Cerebellar nuclear complex (tissue), 1 donor: ENCODE measurements at places on chromosomes 13 and 19.
A peak's percentile ranks its signal among the peaks of the same experiment; 100 is the strongest.

DNA sequence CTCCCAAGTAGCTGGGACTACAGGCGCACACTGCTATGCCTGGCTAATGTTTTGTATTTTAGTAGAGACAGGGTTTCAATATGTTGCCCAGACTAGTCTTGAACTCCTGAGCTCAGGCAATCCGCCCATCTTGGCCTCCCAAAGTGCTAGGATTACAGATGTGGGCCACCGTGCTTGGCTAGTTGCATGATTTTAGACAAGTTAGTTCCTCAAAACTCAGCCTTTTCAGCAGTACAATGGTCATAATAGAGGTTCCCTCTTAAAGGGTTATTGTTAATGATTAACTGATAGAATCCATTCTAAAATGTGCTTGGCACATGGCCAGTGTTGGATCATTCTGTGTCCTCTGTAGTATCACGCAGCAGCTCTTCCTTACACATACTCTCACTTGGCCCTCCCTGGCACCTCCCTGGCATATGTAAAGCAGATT, 19.5 kb upstream of the IFT88 start:
- DNase-seq: no peak

DNA sequence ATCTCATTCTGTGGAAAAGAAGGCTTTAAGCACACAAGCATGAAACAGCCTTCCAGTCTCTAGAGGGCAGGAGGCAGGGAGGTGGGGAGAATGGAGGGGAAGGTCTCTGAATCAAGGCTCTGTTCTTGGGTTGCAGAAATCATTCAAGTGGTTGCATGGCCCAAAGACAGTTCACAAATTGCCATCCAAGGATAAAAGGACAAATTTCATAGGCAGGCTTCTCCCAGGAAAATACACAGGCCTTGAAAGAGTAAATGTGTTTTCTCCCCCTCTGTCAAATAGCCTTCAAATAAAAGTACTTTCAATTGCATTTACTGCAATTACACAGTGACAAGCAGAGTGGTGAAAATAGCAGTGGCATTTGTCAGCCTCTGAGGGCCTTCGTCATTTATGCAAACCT, 450.8 kb downstream of the DCT start:
- no peak for DNase-seq

DNA sequence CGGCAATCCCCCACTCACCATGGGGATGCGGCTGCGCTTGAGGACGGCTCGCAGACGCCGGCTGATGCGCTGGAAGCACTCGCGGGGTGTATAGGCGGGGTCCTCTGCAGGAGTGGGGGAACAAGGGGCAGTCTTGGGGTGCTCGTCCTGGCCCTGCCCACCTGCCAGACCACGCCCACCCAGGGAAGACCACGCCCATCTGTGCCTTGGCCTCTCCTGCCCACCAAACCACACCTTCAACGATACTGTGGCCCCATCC, 6.7 kb downstream of the RNU6-9 start:
- no peak for DNase-seq

GRCh38 chr13:108742701-108743451, 113.5 kb downstream of the MYO16 start:
- no peak for DNase-seq

- DNase-seq: no peak
Measured at GRCh38 chr19:51531349-51532315, at the start of gene SIGLEC6. Gene SIGLEC6, minus strand, starts transcription at chr19:51531670. Its CDS starts 22 bp downstream, at chr19:51531648.

GRCh38 chr13:65461590-65461989, 1768.5 kb downstream of the PCDH9 start:
- no peak for DNase-seq

DNA sequence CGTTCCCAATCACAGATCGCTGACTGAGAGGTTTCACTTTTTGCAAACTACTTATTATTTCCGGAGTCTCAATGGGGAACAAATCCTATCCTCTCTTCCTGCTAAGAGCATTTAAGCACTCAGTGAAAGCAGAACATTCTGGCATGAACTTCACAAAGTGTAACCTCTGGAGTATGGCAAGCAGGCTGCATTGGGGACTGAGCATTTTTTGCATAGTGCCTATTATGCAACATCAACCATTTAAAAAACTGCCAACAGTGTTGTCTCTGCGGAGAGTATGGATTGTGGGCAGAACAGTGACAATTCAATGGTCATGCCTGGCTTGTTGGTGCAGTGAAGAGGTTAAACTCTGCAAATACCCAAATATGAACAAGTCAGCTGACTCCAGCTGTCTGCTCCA, 484.6 kb downstream of the OLFM4 start:
- DNase-seq: no peak

- DNase-seq: no peak
Measured at GRCh38 chr13:90618133-90618532, 729.4 kb upstream of the MIR17HG start.

GRCh38 chr19:30711296-30711695, 339.1 kb downstream of the ZNF536 start:
- no peak for DNase-seq

DNA sequence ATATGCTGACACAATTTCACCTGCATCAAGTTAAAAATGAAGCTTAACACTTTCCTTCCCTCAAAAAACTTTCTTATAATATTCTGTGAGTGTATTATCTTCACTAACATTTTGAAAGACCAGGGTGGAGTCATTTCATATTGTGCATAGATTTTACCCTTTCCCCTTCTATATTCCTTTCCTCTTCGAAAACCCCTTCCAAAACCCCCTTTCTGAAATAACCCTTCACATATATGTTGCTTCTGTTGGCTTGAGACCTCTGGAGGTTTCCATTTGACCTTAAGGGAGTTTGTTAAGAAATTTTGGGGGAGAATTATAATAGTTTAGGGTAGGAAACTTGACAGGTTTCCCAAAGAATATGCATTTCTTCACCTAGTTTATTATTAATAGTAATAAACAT, 489.6 kb upstream of the MIR17HG start:
- no peak for DNase-seq

GRCh38 chr13:20567881-20568528, 1.0 kb downstream of the IFT88 start:
- no peak for DNase-seq

GRCh38 chr13:20126541-20127261, 34.2 kb downstream of the GJA3 start:
- no peak for DNase-seq

DNA sequence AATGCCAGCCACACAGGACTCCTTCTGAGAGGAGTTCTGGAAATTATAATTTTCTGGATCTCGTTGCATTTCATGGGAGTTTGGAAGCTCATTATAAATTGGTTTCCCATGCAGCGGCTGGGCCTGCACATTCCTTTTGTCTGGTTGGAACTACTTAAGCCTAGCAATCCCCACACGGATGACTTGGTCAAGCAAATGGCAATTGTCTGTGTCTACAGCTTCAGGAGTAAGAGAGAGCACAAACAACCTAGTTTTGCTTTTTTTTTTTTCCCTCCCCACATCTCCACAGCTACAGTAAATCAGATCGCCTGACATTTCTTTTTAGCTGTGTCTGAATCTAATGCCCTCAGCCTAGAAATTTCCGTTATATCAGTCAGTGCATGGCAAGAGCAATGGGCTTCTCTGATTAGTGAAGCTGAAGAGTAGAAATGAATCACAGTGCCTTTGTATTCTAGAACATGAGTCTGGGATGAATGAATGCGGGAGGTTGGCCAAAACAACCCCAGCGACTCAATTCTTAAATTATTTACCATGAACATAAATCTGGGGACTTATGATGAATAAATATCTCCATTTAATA, 15.1 kb downstream of the PCDH8 start:
- DNase-seq: no peak

- no peak for DNase-seq
Measured at GRCh38 chr13:24741016-24741662, 22.8 kb upstream of the RNF17 start.

GRCh38 chr19:39915848-39916215, 18.6 kb downstream of the FCGBP start:
- no peak for DNase-seq

DNA sequence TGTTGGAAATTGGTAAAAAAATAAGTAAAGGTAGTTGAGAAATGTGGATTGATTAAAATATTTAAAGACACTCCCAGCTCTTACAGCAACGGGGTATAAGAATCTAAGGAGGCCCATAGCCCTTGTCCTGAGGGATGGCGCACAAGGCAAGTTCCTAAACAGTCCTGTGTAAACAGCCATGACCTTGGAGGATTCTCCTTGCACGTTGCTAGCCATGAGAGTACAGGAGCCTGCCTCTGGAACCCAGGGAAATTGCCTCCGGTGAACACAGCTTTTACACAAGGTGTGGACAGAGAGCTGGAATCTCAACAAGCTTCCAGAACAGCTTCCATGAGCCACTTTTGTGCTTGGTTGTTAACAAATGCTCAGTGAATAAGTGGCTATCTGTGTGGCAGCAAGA, 378.2 kb downstream of the FOXO1 start:
- no peak for DNase-seq

GRCh38 chr19:246551-246950, 44.7 kb downstream of the PLPP2 start:
- DNase-seq: no peak

- peak; percentile 94 for DNase-seq
Measured at GRCh38 chr19:36054733-36055686, at the start of gene WDR62. Gene WDR62, plus strand, starts transcription at chr19:36054897. Its CDS starts 75 bp downstream, at chr19:36054972.

- DNase-seq: no peak
Measured at GRCh38 chr19:14497228-14497921, 1.4 kb upstream of the GIPC1 start.

- no peak for DNase-seq
Measured at GRCh38 chr13:65133094-65133493, 2097.0 kb downstream of the PCDH9 start.

- DNase-seq: no peak
Measured at GRCh38 chr13:76944456-76944855, 3.9 kb upstream of the ACOD1 start.

DNA sequence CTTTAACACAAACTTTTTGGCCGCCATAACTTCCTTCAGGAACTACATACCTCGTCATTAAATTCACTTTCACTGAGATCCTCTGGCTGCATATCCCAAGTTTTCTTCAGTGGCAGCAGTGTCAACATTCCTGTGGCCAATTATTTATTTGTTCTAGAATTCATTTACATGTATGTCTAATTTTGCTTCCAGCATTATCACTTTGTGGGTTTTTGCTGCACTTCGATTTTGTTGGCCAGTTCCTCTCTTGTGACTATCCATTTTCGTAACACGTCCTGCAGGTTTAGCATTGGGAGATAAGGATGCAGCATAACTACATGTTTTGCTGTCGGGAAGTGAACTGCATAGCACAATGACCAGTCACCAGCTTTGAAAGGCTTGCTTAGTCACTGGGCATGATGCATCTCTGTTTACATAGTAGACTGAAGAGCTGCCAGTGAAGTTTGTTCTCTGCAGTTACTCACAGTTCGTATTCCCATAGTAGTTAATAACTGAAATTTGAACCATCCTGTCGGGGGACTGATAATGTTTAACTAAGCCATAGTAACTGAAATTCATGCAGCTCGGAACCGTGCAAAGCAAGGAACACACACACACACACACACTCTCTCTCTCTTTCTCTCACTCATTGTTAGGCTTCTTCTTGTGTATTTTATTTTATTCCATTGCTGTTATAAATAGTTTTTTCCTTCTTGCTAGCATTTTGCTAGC, 28.3 kb downstream of the ZNF507 start:
- DNase-seq: no peak

GRCh38 chr13:92821324-92821723, 405.3 kb upstream of the GPC6 start:
- no peak for DNase-seq
